ENCODE measurements at places on chromosomes 1 and 21.

DNA sequence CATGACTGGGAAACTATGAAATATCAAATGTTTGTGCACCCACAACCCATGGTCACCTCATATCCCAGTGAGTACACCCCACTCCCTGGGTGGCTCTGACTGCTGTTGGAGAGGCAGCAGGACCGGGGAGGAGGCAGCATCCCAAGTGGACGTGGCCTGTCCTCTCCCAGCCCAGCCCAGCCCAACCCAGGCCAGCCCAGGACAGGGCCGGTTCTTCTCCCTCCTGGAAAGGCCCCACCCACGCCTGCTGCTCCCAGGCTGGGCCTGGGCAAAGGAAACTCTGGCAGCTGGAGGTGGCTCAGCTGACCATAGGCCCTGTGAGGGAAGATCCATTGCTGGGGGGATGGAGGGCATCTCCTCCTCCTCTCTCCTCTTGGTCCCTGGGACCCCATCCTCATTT is 19.1 kb downstream of the MATN1 start:
- DNase-seq = no peak

GRCh38 chr1:222454782-222455181 is 93.1 kb downstream of the HHIPL2 start:
- DNase-seq = no peak

GRCh38 chr1:235683653-235684052 is 34.1 kb upstream of the GNG4 start:
- no peak for DNase-seq

DNA sequence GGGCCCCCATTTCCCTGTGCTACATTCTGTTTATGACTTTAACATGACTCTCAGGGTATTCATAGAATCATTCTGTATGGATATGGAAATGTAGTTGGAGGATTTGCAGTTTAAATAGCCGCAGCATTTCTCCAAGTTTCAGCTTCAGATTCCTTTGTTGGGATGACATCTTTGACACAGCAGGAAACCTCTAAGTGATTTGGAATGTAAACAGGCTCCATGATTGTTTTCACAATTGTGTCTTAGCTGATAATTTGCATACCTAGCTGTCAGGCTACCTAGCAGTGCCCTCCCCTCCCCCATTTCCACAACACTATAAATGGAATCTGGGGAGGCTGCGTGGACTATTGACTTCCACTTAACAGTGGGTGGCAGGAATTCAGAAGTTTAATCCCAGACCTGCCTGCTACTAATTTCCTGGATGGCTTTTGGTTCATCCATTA is 290.2 kb downstream of the HLX start:
- DNase-seq = no peak
